ENCODE measurements at places on chromosomes 7 and 10.
A peak's percentile ranks its signal among the peaks of the same experiment; 100 is the strongest.

DNA sequence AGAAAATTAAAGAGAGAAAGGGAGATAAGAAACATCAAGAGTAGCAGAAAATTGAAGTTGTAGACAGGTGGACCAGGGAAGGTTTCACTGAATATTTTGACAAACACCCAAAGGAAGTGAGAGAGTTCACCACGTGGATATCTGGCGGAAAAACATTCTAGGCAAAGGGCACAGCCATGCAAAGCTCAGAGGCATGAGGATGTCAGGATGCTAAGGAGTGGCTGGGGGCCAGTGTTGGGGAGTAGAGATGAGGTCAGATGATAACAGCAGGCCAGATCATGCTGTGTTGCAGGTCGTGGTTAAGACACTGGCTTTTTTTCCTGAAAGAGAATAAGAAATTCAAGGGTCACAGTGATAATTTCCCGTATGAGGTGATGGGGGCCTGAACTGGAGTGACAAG, 181.9 kb downstream of the DGKI start:
- no peak for DNase-seq

DNA sequence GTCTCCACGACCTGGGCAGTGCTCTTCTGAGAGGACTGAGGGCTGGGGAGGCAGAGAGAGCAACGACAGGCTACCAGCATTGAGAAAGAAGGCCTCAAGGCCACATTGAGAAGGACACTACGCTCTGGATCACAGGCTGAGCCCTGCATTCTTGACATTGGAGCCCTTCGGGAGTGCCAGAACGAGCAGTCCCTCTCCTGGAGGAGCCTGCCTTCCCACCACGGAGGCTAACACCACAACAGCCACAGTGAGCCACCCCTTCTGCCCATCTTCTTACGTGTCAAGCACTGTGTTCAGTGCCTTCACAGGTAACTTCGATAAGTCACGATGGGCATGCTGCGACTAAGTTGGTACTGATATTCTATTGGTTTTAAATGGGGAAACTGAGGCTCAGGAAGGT, 267.8 kb downstream of the RPS24 start:
- no peak for DNase-seq

DNA sequence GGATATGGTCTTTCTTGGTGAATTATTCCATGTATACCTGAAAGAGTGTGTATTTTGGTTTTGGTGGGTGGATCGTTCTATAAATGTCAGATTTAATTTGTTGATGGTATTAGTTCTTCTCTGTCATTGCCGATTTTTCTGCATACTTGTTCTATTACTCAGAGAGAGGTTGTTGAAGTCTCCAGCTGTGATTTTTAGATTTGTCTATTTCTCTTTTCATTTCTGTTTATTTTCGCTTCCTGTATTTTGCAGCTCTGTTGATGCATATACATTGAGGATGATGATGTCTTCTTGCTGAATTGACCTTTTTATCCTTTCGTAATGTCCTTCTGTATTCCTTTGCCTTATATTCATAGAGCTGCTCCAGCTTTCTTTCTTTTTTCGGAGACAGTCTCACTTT, 12.1 kb upstream of the BHLHA15 start:
- DNase-seq: no peak

- no peak for DNase-seq
Observed at GRCh38 chr7:93944673-93945072, 23.1 kb downstream of the GNG11 start.

DNA sequence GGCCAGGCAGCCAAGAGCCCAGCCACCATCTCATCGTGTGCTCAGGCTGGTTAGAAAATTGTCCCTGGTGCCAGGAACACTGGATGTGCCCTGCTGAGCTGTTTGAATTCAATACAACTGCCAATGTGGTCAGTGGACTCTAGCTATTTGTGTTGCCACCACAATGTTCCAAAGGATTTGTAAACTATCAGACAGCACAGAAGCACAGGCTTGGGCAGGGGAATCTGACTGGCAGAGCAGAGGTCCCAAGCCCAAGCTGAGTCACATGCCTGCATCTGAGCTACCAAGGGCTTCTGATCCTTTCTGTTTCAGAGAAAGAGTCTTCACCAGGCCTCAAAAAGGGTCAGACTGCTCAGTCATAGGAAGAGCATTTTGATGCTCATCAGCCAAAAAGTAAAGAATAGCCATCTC, 232.1 kb upstream of the SEMA3C start:
- no peak for DNase-seq

GRCh38 chr10:132113206-132113605, 47.5 kb downstream of the JAKMIP3 start:
- DNase-seq: no peak

DNA sequence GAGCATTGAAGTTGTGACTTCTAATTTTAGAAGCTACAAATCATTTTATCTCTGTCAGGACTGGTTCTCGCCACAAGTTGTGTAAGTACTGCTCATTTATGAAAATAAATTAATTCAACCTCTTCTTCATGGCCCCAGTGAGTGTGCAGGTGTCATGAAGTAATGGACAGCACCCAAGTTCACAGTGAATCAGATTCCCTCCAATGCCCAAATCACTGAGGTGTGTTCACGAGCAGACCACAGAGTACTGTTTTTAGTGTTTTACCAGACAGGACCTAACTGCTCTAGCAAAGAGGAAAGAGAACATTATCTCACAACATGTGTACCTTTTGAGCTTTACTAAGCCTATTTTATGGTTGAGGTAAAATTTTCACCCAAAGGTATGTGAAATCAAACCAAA, 980.0 kb downstream of the CNTNAP2 start:
- no peak for DNase-seq

GRCh38 chr7:150924369-150924781, 53.7 kb downstream of the KCNH2 start:
- DNase-seq: no peak

GRCh38 chr10:21326594-21327288, 198.7 kb downstream of the SKIDA1 start:
- no peak for DNase-seq

- no peak for DNase-seq
Observed at GRCh38 chr7:140533394-140533872, 54.1 kb upstream of the MKRN1 start.

GRCh38 chr7:138247568-138248333, 171.5 kb downstream of the AKR1D1 start:
- DNase-seq: no peak

GRCh38 chr10:7696545-7696944, 6.6 kb upstream of the ITIH2 start:
- no peak for DNase-seq

DNA sequence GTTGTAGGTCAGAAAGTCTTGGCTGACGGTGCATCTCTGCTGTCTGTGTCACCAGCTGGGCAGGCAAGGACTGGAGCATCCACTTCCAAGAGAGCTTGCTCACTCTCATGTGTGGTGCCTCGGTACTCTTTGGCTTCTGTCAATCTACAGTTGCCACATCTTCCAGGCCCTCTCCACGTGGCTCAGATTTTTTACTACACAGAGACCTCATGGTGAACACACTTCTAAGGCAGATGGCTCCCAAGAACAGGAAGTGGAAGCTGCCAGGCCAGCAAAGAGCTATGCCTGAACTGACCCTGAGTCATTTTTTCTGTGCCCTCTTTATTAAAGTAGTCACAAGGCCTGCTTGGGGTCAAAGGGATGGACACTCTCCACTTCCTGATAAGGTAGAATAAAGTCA, 351.5 kb upstream of the AUTS2 start:
- no peak for DNase-seq

DNA sequence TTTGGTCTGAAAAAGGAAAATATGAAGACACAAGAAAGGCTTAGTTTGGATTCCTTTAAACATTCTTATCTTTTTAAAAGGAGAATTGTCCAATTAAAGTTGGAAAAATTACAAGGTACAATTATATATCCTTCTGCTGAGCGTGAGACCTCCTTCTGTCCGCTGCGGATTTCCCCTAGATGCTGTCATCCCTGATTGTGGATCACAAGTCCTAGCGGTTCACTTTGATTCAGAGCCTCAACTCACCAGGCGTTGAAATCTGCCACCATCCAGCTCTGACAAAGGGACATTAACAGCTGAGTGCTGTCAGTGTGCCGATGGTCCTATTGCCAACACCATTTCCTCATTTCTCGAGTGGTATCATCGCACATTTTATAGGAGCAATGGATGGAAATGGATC, 73.1 kb upstream of the PTER start:
- DNase-seq: no peak

- no peak for DNase-seq
Observed at GRCh38 chr10:113711142-113711541, 31.4 kb downstream of the CASP7 start.

DNA sequence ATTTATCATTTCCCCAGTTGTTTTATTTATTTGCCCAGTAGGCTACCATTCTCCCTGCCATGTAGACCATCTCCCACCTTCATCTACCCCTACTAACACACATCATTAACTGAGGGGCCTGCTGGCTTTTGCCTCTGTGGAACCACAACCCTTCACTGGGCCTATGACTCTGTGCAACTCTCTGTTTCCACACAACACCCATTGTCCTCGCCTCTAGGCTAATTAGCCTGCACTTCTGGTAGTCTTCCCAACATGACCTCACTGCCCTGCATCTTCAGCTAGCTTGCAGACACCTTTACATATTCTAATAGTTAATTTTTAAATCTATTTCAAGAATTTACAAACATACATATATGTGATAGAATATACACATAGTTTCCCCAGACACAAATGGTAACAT, 7.5 kb downstream of the ANKIB1 start:
- DNase-seq: no peak

- peak; percentile 4 for DNase-seq
Observed at GRCh38 chr7:98930921-98931320, 52.6 kb downstream of the TRRAP start.

- no peak for DNase-seq
Observed at GRCh38 chr7:98559958-98560357, 57.1 kb upstream of the NPTX2 start.

- DNase-seq: no peak
Observed at GRCh38 chr7:158353606-158354570, 233.7 kb downstream of the PTPRN2 start.

DNA sequence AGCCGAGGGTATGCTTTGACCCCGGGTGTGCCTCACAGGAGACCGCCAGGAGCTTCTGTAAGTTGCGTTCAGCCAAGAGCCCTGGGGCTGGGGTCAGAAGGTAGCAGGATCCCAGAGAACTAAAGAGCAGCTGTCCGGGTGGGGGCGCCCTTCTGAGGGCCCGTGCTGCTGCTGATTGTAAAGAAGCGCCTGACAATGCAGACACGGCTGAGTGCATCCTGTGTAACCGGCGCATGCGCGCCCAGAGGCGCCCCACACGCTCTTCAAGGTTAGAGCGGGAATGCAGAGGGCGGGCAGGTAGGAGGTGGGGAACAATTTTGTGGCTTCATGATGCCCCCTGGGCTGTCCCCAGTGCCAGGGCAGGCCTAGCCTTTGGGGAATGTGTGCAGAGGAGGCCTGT, 210.2 kb upstream of the CTBP2 start:
- DNase-seq: no peak

DNA sequence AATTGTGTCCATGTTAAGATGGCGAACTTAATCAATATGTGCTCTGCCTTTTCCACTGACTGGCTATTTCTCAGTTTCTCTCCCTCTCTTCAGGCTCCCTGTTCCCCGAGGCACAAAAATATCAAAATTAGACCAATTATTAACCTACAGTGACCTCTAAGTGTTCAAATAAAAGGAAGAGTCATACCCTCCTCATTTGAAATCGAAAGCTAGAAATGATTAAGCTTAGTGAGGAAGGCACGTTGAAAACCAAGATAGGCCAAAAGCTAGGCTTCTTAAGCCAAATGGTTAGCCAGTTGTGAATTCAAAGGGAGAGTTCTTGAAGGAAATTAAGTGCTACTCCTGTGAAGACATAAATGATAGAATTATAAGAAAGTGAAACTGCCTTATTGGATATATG, 81.1 kb upstream of the MBL2 start:
- DNase-seq: no peak

GRCh38 chr7:561631-562373, 42.2 kb upstream of the PDGFA start:
- DNase-seq: no peak

DNA sequence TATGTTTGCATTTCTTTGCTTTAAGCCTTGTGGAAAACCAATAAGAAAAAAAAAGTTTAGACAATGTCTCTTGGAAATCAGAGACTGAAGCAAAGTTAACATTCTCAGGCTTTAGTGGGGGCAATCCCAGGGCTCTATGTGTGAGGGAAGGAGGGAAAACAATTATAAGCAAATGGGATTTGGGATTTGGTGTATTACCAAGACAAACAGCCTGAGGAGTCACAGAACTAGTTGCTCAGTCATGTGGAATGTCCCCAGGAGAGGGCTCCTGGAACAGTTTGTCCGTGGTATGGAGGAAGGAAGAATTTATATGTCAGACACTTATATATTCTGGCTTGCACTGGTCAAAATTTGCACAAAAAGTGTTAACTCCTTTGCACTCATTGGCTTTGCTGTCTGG, 562.9 kb upstream of the TPK1 start:
- DNase-seq: no peak

DNA sequence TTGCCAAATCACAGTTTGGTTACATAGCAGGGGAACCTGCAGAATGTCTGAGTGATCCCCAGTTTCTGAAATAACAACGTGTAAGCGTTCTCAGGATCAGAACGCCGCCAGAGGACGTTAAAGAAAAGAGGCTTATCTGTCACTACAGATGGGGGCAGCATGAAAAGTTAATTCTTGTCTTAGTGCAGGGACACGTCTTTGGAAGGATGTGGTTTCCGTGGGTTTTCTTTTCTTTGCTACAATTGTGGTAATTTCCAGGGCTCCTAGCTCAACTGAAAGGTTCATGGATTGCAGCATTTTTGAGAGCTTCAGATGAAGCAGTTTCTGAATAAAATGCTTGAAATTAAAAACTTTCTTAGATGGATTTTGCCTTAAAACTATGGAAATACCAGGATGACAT, 106.6 kb downstream of the PRKCQ start:
- DNase-seq: peak; percentile 64

DNA sequence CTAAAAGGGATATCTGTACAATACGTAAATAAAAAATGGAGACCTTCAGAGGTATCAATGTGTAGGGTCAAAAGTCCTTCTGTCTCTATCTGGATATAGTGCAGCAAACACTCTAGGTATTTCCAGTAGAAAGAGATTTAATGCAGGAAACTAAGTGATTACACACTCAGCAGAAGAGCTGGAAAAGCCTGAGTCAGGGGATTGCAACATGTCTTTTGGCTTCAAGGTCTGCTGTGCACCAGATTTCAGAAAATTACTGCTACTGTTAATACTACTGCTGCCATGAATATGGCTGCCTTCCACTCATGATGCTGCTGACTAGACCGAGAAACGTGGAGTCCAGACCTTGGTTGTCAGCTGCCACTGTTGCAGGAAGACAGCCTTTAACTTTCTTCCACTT, 94.9 kb upstream of the DLX6 start:
- DNase-seq: no peak

GRCh38 chr7:33996899-33997298, 91.6 kb downstream of the BMPER start:
- no peak for DNase-seq

- DNase-seq: no peak
Observed at GRCh38 chr7:122896509-122896908, 10.2 kb upstream of the CADPS2 start.

GRCh38 chr10:118920206-118920605, 109.3 kb upstream of the NANOS1 start:
- no peak for DNase-seq
